Fibroblast of pulmonary artery (primary cell): ENCODE measurements at places on chromosomes 1 and 21.

- no peak for DNase-seq
These were observed 15.5 kb downstream of the NT5C1A start for GRCh38 chr1:39656391-39656790.

DNA sequence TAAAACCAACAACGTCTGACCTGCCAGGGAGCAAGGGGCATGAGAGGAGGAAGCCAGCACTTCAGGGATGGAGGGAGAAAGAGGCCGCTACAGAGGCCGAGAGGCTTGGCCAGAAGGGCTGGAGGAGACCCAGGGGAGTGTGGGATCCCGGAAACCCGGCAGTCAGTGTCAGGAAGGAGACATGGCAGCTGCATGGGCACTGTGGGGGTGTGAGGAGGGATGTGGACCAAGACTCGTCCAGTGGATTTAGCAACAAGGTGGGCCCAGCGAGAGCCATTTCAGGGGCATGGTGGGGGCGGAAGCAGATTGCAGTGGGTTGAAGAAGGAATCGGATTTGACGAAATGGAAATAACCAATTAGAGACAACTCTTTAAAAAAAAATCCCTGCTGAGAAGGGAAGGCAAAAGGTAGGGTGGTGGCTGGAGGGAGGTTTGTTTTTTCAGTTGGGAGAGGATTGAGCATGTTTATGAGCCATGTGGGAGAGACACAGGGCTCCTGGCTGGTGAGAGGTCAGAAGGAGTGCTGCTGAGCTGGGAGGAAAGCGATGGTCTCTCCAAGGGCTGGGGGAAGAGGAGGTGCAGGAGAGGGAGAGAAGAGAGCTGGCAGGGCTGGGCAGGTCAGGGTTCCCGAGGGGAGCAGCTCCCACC lies 4.4 kb downstream of the B4GALT2 start:
- DNase-seq: no peak

GRCh38 chr1:199684686-199685273 lies 342.7 kb upstream of the NR5A2 start:
- peak; percentile 89 for DNase-seq

- DNase-seq: peak; percentile 33
These were observed at the start of gene FBLIM1 for GRCh38 chr1:15758343-15758931. Gene FBLIM1, plus strand, starts transcription at chr1:15758795. Its CDS starts 6,189 bp downstream, at chr1:15764984.

DNA sequence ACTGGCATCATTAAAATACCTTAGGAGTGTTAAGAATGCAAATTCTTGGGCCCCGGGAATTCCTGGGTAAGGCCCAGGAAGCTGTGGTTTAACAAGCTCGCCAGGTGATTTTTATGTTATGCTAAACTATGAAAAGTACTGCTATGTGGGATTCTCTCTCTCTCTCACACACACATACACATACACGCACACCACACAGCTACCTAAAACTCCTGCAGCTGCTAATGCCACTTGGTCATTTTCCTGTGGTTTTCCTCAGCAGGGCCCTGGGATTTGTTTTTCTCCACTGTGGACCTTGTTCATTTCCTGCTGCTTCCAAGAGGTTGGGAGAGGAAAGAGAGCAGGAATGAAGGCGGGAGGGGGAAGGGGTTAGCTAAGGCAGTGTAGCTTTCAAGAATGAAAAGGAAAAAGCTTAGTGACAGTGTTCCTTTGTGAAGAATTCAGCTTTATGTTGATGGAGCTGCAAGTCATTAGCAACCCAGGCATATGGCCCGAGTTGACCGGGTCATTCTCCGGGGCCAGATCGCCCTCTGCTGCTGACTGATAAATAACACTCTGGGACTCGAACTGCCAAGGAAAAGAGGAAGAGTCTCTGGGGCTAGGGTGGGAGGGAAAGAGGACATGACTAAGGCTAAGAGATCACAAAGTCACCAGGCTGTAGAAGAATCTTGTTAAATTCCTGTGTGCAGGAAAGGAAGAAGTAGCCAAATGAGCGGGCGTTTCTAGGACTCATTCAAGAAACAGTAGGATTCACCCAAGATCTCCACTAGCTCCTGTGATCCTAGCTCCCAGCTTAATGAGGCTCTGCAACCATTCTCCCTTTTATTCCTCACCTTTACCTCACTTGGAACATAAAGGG lies 30.5 kb upstream of the LRIG2 start:
- DNase-seq: peak; percentile 84

DNA sequence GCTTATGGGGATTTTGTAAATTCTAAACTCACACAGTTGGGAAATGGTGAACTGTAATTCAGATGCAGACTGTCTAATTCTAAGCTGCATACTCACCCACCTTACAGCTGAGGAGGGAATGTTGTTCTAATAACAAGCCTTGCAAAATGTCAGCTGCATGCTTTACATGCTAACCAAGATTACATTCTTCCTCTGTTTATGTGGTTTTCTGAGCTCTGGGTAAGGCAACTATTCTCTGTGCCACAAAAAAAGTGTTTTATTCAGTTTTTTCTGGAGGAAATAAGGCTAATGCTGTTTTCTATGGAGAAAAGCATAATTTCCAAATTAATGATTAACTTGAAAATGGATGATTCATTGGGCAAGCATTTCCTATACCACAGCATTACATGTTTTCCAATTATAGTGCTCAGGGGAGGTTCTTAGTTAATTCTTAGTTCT lies 64.9 kb downstream of the RGS13 start:
- DNase-seq: peak; percentile 84

GRCh38 chr1:227415115-227415790 lies 97.0 kb upstream of the CDC42BPA start:
- no peak for DNase-seq

DNA sequence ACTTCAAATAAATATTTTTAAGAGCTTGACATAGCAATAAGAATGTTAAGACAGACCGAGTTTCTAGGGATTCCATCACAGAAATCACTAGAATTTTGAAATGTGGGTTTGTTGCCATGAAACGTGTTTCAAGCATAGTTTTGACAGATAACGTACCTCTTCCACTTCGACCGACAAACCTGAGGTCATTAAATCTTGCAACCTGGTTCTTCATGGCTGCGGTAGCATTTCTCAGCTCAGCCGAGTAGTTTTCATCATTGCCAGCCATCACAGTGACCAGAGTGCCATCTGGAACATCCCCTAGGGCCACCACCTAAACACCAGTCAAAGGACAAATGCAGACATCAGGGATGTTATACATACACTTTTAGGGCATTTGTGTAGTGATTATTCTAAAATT lies 168.7 kb downstream of the RUNX1 start:
- DNase-seq: no peak

DNA sequence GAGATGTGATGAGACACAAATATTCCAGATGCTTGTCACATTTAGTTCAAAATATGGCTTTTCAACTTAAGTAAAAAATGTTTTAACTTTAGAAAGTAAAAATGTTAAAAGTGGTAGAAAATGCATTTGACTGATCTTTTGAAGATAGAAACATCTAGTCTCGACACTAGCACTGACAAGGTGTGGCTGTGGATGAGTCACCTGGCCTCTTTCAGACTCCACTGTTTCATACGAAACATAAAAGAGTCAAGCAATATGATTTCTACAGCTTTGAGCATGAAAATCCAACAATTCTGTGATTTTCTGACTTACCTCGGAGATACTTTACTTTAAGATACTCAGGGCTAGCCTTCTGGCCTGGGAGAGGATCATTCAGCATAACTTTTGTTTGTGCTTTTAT lies 47.7 kb downstream of the TTC13 start:
- no peak for DNase-seq

DNA sequence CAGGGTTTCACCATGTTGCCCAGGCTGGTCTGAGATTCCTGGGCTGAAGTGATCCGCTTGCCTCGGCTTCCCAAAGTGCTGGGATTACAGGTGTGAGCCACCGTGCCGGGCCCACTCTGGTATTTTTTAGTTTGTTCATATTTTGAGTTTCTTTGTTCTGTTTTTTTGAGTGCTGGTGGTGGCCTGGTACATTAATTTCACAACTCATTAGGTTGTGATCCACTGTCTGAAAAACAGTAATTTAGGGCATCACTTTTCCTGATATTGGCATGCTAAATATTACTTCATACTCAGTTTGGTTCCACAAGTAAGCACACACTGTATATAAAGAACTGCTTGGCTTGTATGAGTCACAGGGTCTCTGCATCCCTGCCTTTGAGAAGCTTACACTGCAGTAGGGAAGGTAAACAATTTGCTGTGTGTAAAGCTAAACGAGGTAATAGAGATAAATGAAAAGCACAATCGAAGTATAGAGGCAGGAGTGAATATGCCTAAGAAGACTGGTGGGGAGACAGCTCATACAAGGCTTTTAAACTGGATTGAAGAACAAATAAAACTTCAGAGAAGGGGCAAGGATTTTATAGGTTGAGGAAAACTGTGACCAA lies 7.7 kb downstream of the SNX27 start:
- peak; percentile 51 for DNase-seq

DNA sequence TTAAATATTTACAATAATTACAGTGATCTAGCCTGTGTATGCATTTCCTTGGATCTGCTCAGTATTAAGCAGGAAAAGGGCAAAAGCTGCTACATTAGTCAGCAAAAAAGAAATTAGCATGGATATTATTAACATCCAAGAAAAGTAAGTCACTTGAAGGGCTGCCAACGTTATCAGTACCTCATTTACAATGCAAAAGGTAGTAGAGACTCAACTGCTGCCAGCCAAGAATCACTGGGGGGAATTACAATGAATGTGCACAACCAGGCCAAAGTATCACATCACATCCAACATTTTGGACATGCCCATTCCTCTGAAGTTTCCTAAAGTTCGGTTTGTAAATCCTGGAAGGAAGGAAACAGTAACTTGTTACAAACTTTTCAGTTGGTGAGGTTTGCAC lies 1.9 kb downstream of the CNN3 start:
- peak; percentile 58 for DNase-seq

GRCh38 chr1:215345766-215346165 lies 221.3 kb upstream of the KCTD3 start:
- no peak for DNase-seq
